Posterior cingulate gyrus (tissue), 11 donors: ENCODE measurements at places on chromosomes 7 and 10.

GRCh38 chr7:96320442-96320841 is 1.5 kb downstream of the SLC25A13 start:
- no peak for DNase-seq

- no peak for DNase-seq
Measured at GRCh38 chr7:140144821-140145220, 32.0 kb downstream of the KDM7A start.

DNA sequence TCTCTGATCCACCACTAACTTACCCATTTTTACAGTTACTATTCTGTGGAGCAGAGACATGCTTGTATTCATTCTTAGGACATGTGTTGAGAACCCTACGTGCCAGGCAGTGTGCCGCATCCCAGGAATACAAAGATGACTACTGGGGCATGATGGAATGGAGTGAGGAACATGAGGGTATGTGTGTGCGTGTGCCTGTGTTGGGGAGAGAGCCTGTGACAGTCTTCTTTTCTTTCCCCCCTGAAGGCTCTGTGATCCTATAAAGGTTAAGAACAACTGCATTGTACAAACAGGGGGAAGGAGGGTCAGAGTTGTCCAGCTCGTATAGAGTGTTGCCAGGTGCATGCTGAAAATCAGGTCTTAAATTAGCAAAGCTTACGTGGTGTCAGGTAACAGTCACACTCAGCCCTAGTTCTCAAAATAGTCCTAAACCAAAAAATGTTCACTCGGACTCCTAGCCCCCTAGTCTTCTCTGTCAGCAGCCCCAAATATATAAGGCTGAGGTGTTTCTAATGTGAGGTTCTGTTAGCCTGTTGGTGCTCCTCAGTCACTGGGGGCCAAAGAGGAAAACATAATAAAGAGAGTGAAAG is 161.9 kb downstream of the CELF2 start:
- DNase-seq = no peak

DNA sequence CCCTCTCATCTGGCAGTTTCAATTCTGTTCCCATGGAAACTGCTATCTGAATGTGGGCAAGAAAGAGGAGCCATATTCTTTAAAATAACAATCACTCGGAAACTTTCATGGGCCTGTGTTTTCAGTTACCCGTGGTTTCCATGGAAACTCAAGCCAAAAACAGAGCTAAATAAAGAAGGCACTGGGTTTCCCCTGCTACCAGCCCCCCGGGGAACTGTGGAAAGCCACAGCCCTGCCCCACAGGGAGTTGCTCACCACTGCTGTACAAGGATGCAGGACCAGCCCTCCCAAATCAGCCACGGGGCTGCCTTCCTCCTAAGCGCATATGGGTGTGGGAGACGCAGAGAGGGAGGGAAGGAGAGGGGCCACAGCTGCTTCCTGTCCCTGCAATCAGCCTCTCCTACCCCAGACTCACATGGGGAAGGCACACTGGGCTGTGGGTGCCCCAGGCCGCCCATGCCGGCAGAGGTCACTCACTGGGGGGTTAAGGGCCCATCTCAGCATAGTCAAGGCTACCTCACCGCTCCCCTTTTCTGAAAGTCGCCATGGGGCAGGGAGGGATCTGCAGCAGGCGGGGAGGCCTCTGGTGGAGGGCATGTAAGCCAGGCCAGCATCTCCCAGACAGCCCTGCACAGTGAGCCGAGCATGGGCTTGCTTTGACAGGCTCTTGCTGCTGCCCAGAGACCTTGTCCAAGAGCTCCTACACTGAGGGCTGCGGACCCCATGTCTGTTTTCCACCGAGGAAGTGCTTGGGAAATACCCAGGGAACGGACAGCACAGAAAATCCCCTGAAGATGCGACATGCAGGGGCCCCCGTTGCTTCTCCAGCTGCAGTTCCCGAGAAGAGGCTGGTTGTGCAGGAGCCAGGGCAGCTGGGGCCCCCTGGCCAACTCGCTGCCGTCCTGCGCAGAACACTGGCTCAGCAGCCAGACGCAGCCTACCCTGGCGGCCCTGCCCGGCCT is 157.3 kb upstream of the PPP2R2D start:
- DNase-seq = no peak

DNA sequence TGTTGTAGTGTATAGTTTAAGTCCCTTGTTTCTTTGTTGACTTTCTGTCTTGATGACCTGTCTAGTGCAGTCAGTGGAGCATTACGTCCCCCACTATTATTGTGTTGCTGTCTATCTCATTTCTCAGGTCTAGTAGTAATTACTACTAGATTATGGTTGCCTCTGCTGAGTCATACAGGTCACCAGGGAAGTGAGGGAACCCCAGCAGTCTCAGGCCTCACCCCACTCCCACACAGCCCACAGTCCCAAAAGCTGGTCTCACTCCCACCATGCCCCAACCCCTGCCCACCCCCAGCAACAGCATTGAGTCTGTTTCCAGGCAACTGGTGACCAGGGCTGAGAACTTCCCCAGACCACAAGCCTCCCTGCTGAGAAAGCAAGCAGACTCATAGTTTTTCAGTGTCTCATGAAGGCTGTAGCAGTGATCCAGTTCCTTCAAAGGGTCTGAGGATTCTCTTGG is 88.0 kb downstream of the PLXDC2 start:
- no peak for DNase-seq

DNA sequence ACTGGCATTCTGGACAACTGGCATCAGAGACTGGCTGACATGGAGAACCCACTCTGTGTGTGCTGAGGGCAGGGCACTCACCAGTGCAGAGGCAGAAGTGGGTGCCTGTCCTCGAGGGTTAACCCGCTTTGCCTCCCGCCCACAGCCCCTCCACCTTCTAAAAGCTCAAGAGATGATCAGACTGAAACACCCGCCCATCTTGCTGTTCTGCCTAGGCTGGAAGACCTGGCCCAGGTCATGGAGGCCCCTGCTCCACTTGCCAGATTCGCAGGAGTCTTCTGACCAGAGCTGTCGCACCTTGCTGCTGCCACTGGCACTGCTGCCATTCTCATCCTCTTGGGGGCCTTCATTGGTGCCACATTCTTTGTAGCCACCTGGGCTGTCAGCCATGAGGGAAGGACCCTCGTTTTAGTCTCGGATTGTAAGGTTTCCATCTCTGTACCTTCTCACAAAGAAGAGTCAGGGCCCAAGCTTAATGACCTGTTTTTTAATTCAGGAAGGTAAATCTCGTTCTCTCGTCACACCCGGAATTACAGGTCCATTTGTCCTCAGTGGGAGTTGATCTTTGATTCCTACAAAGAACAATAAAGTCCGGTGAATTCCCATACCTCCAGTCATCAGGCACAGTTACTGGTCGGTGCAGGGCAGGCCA is 1.9 kb downstream of the CYREN start:
- no peak for DNase-seq

- no peak for DNase-seq
Measured at GRCh38 chr7:16755397-16755796, 1.8 kb downstream of the TSPAN13 start.

DNA sequence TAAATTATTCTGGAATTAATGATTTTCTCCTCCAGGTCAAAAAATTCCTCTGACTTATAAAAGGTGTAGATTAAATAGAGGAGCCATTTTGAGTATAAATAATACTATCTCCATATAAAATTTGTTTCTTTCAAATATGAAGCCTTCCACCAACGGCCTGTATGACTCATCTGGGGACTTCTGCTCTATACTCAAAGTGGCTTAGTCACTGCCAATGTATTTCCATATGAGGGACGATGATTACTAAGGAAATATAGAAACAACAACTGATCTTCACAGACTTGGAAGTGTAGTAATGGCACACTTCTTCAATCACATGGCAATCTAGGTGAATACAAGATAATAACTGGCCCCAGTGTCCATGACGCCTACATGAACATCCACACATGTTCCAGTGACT is 335.6 kb upstream of the HGF start:
- DNase-seq = no peak

DNA sequence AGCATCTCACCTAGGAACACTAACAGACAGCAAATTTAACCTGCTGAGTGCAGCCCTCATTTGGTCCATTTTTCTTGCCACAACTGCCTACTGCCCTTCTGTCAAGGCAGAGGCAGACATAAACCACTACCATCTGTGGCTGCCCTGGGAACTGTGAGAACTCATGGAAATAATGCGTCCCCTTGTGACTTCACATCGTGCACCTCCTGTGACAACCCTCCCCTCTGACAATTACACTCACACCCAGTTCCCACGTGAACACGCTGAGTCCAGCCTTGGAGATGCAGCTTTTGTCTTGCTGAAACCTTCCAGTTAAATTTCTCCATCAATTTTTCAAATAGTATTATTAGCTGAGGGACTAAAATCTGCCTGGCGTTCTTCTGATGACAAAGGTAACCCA is 193.1 kb upstream of the KLF14 start:
- no peak for DNase-seq

GRCh38 chr7:151579644-151580043 is 59.9 kb upstream of the RHEB start:
- DNase-seq = no peak

- no peak for DNase-seq
Measured at GRCh38 chr10:29158066-29158465, 130.8 kb upstream of the LYZL1 start.

- DNase-seq = no peak
Measured at GRCh38 chr7:33596686-33597085, 308.7 kb upstream of the BMPER start.

- peak; percentile 71 for DNase-seq
Measured at GRCh38 chr7:31022726-31023125, 29.4 kb upstream of the ADCYAP1R1 start.

- DNase-seq = no peak
Measured at GRCh38 chr10:440127-440526, 249.3 kb downstream of the DIP2C start.

DNA sequence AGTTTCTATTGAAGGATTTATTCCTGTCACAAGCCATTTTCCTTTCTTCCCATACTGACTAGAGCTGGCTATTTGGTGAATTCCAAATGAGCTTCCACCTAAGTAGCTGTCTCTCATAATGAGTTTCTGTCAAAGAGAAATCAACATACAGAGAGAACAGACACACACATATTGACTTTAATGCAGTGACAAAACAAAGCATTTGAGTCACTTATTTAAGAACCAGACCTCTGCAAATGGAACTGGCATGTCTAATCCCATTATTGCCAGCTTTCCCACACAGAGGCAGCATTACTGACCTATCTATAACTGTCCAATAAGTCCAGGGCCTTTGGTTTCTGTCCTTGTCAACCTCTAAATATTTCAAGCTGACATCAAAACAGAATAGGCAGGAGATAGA is 179.3 kb upstream of the CSTF2T start:
- no peak for DNase-seq
